Suppressor macrophage treated with lipopolysaccharide for 4 hours (primary cell): ENCODE measurements at places on chromosomes 3 and 15.

DNA sequence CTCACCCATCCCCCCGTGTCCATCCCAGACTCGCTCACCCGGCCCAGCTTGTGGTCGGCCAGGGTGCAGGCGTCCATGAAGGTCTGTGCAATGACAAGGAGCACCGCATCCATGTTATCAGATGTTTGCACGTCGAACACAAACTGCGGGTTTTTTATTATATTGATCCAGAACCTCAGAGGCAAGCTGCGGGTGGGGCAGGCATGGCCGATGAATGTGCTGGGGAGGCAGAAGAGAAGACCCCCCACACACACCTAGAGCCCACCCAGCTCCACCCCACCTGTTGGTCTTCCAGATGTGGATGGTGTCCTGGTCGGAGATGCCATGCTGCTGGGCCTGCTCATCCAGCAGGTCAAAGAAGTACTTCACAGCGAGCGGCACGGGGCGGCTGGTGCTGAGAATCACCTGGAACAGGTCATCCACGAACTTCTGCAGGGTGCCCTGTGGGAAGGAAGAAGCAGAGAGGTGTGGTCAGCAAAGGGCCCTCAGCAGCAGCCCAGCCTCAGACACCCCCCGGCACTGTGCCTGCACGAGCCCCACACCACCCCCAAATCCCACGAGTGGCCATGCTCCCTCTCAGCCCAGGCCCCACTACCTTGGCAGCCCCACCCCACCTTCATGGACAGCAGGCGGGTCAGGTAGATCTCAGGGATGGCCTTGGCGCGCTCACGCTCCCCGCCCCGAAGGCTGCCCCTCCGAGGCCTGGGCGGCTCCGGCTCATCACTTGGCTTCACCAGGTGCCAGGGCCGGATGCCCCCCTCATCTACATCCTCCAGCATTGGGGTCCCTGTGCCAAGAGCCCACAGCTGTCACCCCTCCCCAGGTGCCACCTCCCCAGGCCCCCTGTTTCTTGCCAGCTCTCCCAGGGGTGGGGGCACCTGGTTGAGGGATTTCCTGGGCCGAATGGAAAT lies 20.3 kb downstream of the PLXNB1 start:
- DNase-seq = no peak

GRCh38 chr3:17945018-17945798 lies 202.8 kb upstream of the TBC1D5 start:
- DNase-seq = peak; percentile 70

GRCh38 chr15:68681836-68682235 lies 103.0 kb downstream of the CORO2B start:
- DNase-seq = no peak

DNA sequence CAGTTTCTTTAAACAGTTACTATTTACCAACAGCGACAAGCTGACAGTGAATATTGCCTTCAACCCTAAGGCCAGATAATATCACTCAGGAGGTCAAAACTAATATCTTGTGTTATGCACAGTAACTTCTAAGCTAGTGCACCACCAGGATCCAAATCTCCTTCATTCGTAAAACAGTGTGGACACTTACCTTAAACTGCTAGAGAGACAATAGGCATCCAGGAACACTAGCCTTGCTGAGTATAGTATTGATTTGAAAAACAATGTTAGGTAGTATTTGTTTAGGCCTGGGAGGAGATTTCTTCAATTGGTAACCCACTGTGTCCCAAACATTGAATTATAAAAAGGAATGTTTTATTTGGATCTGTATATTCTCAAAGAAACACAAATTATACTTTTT lies 707.9 kb upstream of the UBE2E2 start:
- no peak for DNase-seq

- DNase-seq = peak; percentile 37
These were observed 18.8 kb upstream of the CHD2 start for GRCh38 chr15:92881211-92881754.

- no peak for DNase-seq
These were observed 140.6 kb upstream of the BHLHE40 start for GRCh38 chr3:4838621-4839022.

- DNase-seq = no peak
These were observed 63.0 kb downstream of the MINAR1 start for GRCh38 chr15:79494963-79495755.

DNA sequence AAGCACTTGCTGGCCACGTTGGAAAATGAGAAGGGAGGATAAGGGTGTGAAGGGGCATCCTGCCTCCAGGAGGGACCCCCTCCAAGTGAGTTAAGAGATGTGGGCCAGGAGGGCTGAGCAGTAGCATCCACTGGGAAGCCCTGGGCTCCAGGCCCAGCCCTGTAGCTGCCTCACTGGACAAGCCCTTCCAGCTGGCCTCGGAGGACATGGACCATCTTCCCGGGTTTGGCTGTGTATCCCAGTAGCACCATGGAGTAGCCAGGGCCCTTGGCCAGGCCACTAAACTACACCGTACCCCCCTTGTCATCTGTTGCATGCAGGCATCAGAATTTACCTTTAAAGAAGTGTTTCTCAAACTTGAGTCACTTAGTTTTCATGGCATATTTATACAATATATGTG lies 29.4 kb upstream of the ALDH1L1 start:
- DNase-seq = no peak

DNA sequence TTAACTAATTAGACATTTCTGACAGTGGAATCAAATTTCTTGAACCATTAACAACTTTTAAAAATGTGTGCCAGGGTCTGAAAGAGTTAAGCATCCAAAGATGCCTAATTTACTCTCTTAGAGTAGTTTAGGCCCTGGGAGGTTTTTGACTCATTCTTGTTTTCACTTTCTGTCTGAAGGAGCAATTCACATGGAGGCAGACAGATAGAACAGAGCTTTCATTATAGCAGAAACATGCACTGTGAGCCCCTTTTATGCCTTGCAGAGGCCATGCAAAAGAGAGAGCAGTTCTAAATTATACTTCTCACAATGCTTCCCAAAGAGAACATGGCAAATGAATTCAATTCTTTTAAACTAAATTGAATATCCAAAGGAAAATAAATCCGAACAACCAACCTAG lies 554.8 kb downstream of the MFSD1 start:
- no peak for DNase-seq

- no peak for DNase-seq
These were observed 173.5 kb downstream of the EPHA3 start for GRCh38 chr3:89280822-89281365.

GRCh38 chr3:12973827-12974226 lies 99.4 kb downstream of the IQSEC1 start:
- DNase-seq = no peak

- DNase-seq = no peak
These were observed 100.8 kb downstream of the CCNL1 start for GRCh38 chr3:157059181-157059580.

DNA sequence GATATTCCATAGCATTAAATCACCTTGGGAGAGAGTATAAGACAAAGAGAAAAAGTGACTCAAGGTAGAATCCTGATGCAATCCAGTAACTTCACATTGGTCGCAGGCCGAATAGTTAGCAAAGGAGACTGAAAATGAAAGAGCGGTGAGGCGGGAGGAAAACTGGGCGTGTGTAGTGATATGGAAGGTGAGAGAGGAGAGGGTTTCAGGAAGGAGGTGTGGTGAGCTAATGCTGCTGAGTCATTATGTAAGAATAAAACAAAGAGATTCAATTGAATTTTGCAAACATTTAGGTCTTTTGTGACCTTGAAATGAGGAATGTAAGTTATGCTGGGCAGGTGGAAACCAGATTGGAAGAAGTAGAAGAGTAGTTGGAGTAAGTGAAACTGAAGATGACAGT lies 235.3 kb downstream of the C3orf38 start:
- DNase-seq = no peak

DNA sequence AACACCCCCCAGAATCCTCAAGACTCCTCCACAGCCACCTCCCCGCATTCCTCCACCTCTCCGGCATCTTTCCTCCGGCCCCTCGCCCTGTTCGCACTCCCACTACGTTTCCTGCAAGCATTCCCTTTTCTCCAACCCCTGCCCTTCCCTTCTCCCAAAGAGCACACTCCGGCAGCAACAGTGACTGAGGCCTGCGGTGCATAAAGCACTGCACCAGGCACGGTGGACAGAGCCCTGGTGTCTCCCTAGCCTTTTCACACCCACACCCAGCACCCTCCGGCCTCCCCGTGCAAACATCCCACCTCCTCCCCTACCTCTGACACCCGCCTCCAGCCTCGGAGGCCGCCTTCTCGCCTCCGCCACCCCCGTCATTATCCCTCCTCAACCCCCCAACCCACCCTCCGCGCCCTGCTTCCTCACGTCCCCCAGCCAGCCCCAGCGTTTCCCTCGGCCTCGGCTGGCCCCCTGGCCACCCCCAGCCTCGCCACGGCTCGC lies 577 bp downstream of the ZNF148 start:
- DNase-seq = peak; percentile 34

DNA sequence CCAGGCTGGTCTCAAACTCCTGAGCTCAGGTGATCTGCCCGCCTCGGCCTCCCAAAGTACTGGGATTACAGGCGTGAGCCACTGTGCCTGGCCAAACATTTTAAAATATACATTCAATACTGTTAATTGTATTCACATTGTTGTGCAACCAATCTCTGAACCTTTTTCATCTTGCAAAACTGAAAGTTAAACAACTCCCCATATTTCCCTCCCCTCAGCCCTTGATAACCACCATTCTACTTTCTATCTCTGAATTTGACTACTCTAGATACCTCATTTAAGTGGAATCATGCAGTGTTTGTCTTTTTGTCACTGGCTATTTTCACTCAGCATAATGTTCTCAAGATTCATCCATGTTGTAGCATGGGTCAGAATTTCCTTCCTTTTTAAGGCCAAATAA lies 30.0 kb downstream of the HMCES start:
- DNase-seq = peak; percentile 25

DNA sequence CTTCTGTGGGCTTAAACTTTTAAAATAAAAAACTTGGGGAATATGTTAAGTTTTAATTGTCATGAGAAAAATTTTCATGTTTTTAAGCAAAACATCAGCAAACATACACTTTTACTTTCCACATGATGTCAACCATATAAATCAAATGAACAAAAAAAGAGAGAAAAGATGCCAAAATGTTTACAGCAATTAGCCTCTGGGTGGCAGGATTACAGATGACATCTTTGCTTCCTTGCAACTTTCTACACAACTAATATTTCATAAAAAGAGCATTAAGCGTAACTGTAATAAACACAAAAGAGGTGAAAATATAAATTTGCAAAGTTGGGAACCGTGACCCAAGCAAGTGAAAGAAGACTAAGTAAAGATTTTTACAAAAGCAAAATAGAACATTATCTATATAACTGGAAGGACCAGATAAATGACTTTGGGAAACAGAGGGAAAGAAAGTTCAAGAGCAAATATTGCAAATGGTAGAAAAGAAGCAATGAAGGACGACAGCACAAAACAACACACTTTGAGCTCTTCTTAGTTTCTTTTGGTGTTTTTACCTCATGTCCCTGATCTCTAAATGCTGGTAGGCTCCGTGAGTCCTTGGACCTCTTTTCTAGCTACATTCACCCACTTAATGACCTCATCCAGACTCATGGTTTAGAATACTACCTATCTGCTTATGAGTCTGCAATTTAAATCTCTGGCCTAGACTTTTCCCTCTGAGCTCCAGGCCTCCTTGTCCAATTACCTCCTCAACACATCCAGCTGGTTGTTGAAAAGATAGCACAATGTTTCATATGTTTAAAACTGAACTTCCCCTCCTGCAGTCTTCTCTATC lies 9.4 kb downstream of the TP53BP1 start:
- no peak for DNase-seq

GRCh38 chr15:88844749-88845386 lies 41.6 kb downstream of the ACAN start:
- no peak for DNase-seq

- no peak for DNase-seq
These were observed 43.6 kb upstream of the TNIK start for GRCh38 chr3:171503817-171504216.

DNA sequence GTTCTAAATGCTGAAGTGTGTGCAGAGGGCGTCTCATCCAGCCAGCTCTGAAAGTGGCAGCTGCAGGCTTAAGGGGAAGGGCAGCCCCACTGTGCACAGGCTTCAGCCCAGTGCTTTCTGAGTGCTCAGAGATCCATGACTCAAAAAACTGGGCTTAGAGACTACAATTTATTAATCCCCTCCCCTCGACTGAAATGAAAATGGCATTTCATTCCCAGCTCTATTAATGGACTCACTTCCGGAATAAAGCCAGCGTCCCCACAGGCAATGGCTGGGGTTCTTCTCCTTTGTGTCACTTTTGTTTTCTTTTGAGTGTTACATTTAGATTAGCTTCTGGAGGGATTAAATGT lies 55.5 kb upstream of the PLXNA1 start:
- DNase-seq = no peak

DNA sequence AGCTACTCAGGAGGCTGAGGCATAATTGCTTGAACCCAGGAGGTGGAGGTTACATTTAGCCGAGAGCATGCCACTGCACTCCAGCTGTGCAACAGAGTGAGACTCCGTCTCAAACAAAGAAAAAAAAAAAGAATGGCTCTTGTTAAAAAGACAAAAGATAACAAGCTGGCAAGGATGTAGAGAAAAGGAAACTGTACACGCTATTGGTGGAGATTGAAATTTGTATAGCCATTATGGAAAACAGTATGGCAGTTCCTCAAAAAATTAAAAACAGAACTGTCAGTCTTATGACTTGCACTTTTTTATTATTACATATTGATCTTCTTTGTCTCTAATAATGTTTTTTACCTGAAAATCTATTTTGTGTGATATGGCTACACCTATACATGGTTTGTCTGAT lies 41.9 kb downstream of the MEX3B start:
- DNase-seq = no peak

DNA sequence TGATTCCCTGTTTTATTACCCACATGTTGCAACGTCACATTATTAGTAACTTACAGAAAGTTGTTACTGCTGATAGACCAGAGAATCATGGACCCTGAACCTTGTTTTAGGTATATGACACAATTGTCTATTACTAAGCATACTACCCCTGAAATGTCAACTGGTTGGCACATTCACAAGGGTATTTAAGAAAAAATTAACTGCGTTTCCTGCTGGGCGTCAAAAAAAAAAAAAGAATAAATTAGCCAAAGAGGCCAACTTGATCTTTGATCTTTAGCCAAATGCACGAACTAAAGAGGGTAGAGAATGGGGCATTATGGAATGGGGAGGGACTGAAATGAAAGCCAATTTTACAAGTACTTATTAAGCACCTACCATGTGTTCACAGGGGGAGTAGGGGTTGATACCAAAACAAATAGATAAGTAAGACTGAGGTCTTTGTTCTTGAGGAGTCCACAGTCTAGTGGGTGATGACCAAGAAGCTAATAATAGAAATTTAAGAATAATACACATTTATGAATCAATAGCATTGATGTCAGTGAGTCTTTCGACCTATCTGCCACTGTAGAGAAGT lies 17.8 kb upstream of the MUC13 start:
- no peak for DNase-seq

- no peak for DNase-seq
These were observed 439.4 kb downstream of the RAP2B start for GRCh38 chr3:153601374-153601853.

- no peak for DNase-seq
These were observed 3.0 kb downstream of the IDH2 start for GRCh38 chr15:90099072-90099867.

- DNase-seq = no peak
These were observed 79.6 kb downstream of the NFKBIZ start for GRCh38 chr3:101928890-101929289.
